OCI-M1 (cell line): ENCODE measurements at places on chromosomes 1 and 21.

DNA sequence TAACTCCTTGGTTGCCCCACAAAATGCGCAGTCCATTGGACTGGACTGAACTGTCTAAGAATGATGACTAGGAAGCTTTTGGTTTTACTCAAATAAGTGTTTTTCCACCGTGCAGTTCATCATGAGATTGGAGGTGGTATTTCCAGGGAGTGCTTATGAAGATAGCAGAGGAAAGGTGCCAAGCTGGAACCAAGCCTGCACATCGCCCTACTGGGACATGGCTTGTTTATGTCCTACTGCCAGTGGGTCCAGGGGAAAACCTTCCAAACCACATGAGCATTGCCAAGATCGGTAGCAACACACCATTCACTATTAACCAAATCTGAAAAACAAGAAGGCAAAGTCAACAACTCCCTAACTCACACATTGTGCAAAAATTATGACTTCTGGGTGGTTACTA, 54.7 kb upstream of the DSCAM start:
- DNase-seq: no peak

- DNase-seq: no peak
Observed at GRCh38 chr1:218363141-218363540, 18.0 kb downstream of the TGFB2 start.

GRCh38 chr21:33055991-33056390, 13.9 kb upstream of the OLIG1 start:
- no peak for DNase-seq

DNA sequence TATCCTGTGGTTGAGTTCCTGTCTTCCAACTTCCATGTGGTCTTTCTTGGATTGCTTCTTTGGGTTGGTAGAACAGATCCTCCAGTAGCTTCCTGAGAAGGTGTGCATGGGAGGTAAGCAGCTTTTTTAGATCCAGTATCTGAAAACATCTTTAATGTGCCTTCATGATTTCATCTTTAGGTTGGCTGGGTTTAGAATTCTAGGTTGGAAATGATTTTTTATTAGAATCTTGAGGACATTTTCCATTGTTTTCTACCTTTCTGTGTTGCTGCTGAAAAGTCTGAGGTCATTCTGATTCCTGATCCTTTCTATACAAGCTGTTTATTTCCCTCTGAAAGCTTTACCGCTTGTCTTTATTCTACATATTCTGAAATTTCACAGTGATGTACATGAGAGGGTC, 94.8 kb downstream of the PEX14 start:
- DNase-seq: no peak

DNA sequence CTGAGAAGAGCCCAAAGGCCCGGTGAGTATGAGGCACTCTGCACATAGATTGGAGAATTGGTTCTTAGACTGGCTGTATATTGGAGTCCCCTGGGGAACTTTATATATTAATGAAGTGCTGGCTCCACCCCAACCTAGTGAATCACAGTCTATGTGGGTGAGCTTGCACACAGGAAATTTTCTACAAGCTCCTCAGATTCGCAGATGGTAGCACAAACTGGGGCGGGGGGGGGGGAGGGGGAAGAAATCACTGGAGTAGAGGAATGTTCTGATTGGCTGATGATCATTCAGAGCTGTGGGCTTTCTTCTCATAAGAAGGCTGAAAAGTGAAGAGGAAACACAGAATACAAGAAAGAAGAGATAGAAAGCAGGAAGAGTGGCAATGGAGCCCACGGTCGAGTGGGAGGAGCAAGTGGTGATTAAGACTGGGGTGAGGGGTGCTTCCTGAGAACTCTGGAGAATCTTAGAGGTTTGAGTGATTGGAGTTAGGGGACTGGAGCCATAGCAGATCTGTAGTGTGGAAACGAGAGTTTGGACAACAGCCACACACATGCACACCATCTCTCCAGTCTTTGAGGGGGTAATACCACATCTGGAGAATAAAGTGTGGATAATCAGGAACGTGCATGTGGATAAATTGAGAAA, 465.9 kb upstream of the DAB1 start:
- no peak for DNase-seq

- peak; percentile 62 for DNase-seq
Observed at GRCh38 chr1:69673321-69673720, 105.6 kb downstream of the LRRC7 start.

GRCh38 chr21:45421071-45421845, 16.3 kb downstream of the COL18A1 start:
- DNase-seq: no peak

GRCh38 chr1:180363246-180363995, 133.4 kb downstream of the LHX4 start:
- DNase-seq: no peak

GRCh38 chr1:37556712-37557196, at the start of gene DNALI1:
TSS of gene DNALI1 (plus strand) at chr1:37556940. CDS start at chr1:37556995, 55 bp downstream.
- DNase-seq: peak; percentile 24

GRCh38 chr1:228349701-228350171, 56.9 kb downstream of the TRIM11 start:
- no peak for DNase-seq

DNA sequence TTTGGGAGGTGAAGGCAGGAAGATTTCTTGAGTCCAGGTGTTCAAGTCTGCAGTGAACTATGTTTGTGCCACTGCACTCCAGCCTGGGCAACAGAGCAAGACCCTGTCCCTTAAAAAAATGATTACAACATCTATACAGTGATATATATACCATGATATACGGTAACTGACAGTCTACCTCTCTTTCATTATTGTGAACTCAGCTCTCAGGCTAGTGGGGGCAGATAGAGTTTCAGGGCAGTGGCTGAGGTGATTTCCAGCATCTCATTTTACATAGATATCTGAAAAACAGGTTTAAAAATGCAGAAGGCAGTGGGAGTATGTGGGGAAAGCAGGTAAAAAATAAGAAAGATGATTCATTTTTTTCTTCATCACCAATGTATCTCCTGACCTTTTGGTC, 8.1 kb upstream of the NTNG1 start:
- DNase-seq: no peak

GRCh38 chr1:202836623-202837403, 26.1 kb downstream of the PCAT6 start:
- no peak for DNase-seq

DNA sequence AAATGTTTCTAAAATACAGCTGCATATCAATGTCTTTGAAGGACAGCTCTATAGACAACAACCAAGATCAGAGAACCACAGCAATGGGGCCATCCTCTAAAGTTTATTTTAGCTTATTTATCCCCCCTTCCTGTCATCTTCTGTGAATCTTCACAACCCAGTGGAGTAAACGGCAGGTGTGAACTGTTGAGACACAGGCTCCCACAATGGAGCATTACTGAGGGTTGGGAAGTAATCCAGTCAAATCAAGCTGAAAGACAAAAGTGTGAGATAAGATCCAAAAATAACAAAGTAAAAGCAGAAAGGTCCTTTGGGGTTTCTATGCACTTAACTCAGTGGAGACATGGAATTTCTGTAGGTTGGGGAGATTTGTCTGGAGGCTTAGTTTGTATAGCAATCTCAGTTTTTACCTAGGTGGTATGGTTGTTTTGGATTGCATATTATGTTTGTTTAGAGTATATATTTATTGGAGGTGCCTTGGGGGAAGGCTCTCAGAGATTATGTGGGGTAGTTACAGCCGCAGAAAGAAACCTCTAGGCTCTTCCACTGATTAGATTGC, 286.9 kb upstream of the ADGRL2 start:
- DNase-seq: no peak

DNA sequence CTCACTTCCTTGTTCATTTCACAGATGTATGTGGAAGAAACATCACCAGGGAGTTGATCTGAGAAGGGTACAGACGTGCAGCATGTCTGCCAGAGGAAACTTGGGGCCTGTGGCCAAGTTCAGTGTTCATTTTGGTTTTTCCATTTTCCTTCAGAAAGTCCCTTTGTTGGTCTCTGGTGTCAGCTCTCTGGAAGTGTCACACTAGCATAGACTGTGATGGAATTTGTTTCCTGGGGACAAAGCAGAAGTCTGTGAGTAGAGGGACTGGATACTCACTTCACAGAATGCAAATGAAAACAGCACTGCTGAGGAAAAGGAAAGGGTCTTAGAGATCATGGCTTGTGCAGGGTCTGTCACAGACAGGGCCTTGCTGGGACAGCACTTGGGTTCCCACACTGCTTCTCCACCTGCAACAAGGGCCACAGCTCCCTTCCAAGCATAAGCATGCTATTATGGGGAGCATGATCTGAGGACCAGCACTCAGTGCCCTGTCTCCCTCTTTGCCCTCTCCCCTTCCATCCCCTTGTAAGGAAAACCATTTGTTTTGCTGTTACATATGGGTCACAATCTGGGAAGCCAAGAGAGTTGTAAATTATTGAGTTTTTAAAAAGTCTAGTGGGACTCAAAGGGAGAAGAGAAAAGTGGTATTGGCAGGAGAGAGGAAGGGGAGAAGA, 31.4 kb upstream of the CD84 start:
- DNase-seq: no peak

DNA sequence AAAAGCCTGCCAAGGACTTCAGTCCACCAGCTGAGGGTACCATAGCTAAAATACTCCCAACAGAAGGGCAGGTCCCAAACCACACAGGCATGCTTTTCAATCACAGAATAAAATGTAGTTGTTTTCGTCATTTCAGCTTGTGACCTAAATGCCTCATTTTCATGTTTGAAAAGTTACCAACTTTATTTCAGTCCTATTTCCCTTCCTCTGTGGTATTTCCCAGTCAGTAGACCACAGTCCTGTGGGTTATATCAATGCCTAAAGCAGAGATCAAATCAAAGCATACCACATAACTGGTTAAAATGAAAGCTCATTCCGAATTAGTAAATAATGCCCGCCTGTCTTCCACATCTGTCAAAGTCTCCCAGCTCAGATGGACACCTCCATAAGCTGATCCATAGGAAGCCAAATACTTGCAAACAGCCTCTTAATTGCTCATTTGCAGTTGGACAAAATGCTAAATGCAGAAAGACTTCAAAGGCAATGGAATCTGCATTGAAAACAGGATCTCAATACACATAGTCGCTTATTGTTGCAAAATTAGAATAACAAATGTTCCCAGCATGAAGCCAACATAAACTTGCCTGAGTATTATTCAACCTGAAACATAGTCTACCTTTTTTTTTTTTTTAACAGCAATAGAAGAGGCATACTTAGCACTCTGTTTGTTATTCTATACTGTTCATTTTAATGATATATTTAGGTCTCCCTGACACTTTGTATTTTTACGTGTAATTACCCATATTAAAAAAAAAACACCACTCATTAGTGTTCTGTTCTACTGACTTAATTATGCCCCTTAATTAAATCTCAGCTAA, 53.9 kb downstream of the NR5A2 start:
- DNase-seq: no peak

DNA sequence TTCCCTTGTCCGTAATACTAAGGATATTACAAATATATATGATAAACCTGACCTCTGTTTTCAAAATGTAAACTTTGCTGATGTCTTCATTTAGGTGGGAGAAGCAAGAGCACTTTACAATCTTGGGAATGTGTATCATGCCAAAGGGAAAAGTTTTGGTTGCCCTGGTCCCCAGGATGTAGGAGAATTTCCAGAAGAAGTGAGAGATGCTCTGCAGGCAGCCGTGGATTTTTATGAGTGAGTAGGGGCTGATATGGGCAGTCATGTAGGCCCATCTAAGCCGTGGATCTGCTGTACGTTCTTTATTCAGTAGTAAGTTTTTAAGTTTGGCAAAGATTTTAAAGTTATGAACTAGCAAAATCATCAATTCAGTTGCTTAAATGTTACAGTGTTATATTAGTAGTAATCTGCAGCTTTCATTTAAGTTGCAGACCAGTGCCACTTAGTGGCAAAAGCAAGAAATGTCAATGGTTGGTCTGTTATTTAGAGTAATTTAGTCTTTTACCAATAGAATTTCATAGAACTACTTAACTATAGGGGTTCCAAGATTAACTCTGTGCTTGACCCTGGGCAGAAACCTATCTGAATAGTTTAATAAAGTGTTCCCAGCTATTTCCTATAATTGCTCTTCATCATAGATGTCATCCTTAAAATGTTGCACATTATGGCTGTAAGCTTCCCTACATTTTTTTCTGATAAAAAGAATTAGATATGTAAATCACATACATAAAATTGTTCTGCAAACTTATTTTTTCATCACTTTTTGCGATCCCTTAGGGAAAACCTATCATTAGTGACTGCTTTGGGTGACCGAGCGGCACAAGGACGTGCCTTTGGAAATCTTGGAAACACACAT, 21.3 kb downstream of the GPSM2 start:
- peak; percentile 79 for DNase-seq

DNA sequence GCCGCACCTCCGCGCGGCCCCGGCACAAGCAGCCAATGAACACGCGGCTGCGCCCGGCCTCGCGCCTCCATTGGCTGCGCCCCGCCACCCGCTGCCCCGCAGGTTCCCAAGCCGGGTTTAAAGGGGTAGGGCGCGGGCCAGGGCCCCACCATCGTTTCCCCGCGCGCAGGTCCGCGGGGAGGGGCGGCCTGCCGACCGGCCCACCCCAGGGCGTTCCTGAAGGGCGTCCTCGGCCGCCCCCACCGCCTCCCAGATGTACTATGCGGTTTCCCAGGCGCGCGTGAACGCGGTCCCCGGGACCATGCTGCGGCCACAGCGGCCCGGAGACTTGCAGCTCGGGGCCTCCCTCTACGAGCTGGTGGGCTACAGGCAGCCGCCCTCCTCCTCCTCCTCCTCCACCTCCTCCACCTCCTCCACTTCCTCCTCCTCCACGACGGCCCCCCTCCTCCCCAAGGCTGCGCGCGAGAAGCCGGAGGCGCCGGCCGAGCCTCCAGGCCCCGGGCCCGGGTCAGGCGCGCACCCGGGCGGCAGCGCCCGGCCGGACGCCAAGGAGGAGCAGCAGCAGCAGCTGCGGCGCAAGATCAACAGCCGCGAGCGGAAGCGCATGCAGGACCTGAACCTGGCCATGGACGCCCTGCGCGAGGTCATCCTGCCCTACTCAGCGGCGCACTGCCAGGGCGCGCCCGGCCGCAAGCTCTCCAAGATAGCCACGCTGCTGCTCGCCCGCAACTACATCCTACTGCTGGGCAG, at the start of gene OLIG1:
Gene OLIG1 (plus strand): TSS at position 148 of the 750 bp plus-strand sequence. CDS start 106 bp downstream, at position 254.
- no peak for DNase-seq

DNA sequence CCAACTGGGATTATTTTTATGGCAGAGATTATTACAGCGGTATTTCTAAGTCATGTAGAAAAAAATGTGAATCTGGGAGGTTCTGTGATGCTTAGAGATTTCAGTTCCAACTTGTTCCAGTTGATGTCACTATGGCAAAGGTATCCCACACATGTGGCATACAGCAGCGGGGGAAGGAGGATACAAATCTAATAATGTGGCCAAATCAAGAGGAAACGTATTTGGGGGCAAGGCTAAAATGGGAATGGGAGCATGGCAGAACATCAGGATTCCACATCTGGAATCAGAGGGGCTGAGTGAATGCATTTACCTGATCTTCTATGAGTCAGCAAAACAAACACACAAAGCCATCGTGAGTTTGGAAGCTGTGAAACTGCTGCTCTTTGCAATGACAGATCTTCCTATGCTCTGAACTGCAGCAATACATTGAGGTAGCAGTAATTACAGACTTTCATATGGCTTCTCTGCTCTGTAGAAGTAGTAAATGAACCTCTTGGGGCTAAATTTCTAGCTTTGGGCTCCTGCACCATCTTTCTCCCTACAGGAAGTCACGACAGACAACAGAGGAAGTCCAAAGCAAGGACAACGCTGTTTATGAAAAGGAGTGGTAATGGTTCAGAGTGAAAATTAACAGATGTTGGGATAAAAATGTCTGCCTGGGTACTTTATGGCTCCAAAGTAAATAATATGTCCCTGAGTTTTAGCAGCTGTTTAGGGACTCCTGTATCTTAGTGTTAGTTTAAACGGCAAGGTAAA, 55.5 kb downstream of the GABPA start:
- DNase-seq: peak; percentile 56

GRCh38 chr1:1554926-1555915, 14.8 kb upstream of the TMEM240 start:
- DNase-seq: no peak
